DMS 273 treated with DMSO at 0.1 percent for 48 hours (cell line): ENCODE measurements at places on chromosomes 1 and 21.

- no peak for DNase-seq
Observed at GRCh38 chr1:93865253-93865652, 13.8 kb downstream of the DNTTIP2 start.

DNA sequence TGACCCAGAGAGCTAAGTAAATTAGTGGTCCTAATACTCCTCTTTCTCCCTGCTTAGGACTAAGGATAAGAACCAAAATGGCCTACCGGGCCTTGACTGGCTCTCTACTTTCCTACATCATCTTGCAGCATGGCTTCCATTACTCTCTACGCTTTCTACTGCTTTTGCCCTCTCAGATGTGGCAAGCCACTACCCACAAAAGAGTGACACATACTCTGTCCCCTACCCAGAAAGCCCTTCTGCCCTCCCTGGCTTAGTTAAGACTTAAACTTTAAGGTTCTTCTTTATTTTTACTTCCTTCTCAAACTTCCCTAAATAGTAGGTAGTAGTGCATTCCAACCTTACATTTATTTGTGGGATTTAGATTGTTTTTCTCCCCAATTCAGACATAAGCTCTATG lies 228.1 kb downstream of the TPR start:
- DNase-seq = no peak

DNA sequence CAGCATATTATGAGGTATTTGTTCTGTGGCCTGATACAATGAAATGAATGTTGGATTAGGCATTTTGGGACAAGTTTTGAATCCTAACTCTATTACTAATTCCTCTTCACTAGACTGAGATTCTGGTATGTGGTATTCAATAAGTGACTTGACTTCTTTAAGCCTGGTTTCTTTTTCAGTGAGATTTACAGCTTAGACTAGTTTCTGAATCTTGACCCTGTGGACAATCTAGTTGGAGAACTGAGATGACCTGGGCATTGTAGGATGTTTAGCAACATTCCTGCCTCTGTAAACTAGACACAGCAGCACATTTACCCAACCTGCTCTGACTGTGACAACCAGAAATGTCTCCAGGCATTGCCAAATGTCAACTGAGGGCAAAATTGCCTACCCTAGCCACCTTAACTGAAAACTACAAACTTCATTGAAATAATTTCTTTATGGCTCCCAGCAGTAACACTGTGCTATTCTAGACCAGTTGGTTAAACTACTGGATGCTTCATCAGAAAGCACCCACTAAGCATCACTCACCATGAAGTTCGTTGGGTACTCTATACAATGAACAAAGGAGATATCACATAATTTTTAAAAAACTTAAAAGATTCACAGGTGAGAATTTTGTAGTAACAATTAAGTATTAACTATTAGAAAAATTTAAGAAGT lies 16.8 kb downstream of the PTPRC start:
- no peak for DNase-seq

- DNase-seq = no peak
Observed at GRCh38 chr1:41374711-41375110, 13.5 kb downstream of the FOXO6 start.

GRCh38 chr1:164337885-164338284 lies 221.1 kb upstream of the PBX1 start:
- DNase-seq = no peak

- DNase-seq = no peak
Observed at GRCh38 chr21:19565587-19565986, 1162.0 kb upstream of the TMPRSS15 start.

DNA sequence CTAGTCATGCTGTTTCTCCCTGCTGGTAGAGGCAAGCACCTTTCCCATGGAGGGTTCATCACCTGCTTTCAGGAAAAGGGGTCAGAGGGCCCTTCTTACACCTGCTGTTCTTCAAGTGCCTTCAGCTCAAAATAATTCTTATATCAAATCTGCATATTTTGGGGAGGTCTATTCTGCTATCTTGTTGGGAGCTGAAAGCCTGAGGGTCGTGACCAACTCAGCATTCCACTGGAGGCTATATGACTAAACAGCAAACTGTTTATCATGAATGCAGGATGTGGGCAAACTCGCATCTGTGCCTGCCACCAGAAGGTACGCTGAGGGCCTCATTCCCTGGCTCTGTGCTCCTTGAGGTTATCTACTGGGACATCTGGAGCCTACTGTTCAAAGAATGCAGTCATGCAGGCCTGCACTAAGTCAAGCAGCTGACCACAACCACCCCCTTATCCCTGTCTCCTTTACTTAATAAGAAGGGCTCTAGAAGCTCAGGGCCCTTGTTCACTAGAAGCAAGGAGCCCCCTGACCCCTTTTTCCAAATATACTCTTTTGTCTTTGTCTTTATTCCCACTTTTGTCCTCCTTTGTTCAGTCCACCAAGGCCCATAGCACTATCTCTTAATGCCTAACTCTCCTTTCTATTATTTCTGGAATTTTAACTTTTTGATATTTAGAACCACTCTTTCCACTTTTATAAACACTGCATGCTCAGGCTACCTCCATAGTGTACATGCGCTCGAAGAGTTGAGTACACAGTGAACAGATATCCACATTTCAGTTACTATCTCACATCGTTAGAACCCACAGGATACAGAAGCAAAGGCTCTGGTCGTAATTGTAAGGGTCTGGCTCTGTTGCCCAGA lies 4.5 kb upstream of the TRIM17 start:
- DNase-seq = no peak

- DNase-seq = no peak
Observed at GRCh38 chr1:22750685-22751051, 40.0 kb downstream of the EPHB2 start.

DNA sequence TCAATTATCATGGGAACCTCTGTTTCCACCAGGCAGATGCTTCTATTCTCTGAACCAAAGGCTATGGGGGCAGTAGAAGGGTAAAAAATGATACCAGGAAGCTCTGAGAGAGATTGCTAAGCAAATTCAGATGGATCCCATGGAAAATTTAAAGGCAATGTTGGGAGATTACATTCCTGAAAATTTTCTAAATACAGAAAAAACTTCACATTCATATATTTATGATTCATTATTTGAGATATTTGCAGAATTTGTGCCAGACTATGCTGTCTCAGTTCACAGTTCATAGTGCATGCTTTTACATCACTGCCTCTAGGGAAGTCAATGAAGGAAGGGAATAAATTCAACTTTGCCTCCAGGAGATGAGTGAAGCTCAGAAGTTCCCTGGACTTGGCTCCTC lies 57.5 kb downstream of the KCNT2 start:
- DNase-seq = no peak

DNA sequence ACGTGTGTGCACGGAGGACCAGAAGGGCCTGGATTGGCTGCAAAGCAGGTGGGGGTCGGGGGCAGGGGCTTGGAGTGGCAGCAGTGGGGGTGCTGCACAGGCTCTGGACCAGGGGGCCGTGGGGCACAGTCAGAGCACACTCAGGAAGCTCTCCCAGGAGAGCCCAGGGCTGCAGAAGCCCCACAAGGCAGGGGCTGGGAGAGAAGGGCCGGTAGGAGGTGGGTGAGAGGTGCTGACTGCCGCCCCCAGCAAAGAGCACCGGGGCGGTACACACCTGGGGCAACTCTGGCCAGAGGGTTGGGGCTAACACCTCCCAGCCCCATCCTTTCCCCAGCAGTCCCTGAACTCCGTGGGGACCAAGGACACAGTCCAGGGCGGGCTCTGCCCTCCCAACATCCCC lies 13.9 kb downstream of the CHD5 start:
- no peak for DNase-seq

GRCh38 chr1:46148318-46148717 lies 15.9 kb upstream of the PIK3R3 start:
- DNase-seq = no peak
